ENCODE measurements at places on chromosomes 7 and 10.

GRCh38 chr10:58028597-58029366 lies 238.9 kb downstream of the IPMK start:
- DNase-seq, result peak; percentile 97

DNA sequence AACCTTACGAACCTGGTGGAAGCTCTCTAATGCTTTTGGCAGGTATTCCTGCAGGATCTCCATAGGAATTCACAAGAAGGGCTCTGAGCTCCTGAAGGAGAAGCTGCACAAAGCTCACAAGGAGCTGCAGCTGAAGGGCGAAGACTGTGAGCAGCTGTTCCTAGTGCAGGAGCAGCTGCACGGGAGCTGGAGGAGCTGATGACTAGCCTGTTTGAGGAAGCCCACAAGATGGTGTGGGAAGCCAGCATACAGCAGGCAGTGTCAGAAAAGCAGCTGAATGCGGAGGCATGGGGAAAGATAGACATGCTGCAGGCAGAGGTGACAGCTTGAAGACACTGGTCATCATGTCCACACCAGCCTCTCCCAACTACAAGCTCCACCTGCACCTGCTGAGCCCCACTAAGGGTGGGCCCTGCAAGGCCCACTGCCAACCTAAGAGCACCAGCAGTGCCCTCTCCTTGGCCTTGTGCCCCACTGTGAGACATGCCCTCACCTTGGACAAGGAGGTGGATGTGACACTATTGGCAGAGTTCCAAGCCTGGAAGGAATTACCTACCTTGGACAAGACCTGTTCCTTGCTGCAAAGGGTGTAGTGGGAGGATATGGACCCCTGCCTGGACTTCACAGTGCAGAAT lies 250.6 kb downstream of the BBS9 start:
- DNase-seq, result no peak

DNA sequence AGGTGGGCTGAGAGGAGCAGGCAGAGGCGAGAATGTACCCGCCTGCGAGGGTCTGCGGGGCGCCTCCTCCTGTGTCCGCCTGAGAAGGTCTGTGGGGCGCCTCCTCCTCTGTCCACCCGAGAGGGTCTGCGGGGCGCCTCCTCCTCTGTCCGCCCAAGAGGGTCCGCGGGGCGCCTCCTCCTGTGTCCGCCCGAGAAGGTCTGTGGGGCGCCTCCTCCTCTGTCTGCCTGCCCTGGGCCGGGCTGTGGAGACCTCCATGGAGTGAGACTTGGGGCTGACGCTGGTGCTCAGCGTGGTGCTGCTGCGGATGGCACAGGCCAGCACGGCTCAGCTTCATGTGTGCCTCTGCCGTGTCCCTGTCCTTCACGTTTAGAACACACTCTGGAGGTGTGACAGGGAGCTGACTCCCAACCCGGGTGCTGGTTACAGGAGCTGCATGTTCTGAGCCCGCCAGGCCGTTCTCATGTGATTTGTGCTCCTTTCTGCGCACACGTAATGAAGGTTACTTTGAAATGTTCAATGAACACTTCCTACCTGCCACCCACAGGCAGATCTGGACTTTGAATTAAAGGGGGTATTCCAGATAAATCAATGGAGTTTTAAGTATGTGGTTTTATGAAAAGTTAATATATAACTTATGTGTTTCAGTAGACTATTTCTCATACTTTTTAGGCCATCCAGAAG lies 20.5 kb upstream of the GET4 start:
- DNase-seq, result no peak

DNA sequence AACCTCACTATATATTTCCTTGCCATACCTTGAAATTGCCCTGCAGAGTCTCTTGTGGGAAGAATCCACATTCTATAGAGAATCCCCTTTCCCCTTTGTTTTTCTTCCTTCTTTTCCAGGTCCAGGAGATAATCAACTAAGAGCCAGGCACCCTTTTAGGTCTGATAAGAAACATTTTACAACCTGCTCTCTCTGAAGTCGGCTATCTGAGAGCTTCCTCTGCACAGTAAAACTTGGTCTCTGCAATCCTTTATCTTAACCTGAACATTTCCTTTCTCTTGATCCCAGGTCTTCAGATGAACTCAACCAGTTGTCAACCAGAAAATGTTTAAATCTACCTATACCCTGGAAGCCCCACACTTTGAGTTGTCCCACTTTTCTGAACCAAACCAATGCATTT lies 19.5 kb upstream of the PTER start:
- no peak for DNase-seq

DNA sequence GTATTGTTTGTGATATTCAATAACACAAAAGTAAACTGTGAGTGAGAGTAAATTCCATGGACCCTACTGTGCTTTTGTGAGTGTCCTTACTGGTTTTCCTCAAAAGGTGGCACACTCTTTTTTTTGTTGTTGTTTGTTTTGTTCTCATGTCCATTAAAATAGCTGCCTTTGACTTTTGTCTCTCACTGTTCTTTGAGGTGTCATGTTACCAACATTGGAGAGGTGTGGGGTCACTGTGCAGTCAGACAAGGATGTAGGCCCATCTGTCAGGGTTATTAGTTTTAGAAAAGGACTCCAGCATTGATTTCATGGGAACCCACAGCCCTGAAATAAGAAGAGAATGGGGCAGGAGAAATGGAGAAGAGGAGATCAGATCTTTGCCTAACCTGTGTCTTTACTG lies 383.1 kb downstream of the SORCS3 start:
- DNase-seq, result no peak

- DNase-seq, result no peak
Measured at GRCh38 chr10:54284526-54285193, 516.4 kb downstream of the PCDH15 start.

GRCh38 chr10:60286559-60286958 lies 103.1 kb downstream of the ANK3 start:
- DNase-seq, result no peak

Measured in AG10803 (cell line).